Type B pancreatic cell (in vitro differentiated cells): ENCODE measurements at places on chromosomes 16 and 17. TPM values are rescaled to one million over a fixed set of nuclear protein-coding genes. Genes with fewer than 3 reads are reported as not detected.

GRCh38 chr17:45311401-45311759 lies 5.4 kb downstream of the MAP3K14 start:
- no peaks in the 10 kb centered on the region for H3K27me3 ChIP-seq
- DNase-seq = no peak
- peak overlapping the region; percentile 13 for H3K4me3 ChIP-seq
- peaks cover 14% of the 10 kb centered on the region for H3K36me3 ChIP-seq
- H3K27ac ChIP-seq = peak overlapping the region; percentile 70
- H3K4me1 ChIP-seq = peaks cover 59% of the 10 kb centered on the region

- peaks cover 39% of the 10 kb centered on the region for H3K4me1 ChIP-seq
- no peak overlapping the region for H3K4me3 ChIP-seq
- peaks cover 4% of the 10 kb centered on the region for H3K36me3 ChIP-seq
- H3K27me3 ChIP-seq = peaks cover 39% of the 10 kb centered on the region
These were observed 5.3 kb downstream of the EFNB3 start for GRCh38 chr17:7710301-7710700.

DNA sequence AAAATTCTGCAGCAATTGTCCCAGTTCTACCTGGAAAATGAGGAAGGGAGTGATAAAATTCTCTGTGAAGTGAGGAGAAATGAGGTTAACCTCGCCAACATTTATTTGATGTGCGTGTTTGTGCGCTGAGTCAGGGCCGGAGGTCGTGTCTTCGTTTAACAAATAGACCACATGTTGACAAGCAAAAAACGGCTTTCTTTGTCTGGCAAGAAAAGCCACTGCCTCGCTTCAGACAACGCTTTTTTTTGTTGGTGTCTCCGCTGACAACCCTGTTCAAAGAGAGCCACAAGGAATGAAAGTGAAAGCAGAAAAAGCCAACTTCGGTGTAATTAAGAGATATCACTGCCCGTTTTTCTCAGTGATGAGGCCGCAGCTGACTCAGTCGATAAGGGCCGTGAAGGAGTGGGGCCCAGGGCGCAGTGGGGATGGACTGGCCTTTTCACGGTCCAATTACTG lies 510.6 kb downstream of the CDH13 start:
- DNase-seq = no peak
- peaks cover 18% of the 10 kb centered on the region for H3K27me3 ChIP-seq
- peak overlapping the region; percentile 83 for H3K4me3 ChIP-seq
- H3K36me3 ChIP-seq = no peaks in the 10 kb centered on the region

SLC5A10 gene
- total RNA-seq = 0.19 TPM in 1 of 2 replicates, not detected in the other

MED1 gene
- 33.7 and 46.2 TPM in 2 replicates for total RNA-seq

PRRT2 gene
- 1.4 and 15.1 TPM in 2 replicates for total RNA-seq

DNA sequence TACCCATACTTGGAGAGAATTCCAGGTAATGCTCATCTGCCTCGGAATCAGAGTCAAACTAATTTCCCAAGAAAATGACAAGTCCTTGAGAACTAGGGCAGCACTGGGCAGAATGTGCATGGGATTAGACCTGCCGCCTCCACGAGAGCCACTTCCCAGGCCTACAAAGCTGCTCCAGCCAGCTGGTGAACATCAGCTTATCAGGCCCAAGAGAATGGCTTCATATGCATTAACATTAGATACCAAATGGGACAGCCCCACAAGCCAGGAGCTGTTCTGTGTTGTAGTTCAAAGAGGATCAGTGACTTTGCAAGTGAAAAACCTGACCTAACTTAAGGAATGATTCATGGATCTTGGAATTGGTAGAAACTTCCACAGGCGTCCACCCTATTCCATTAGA lies 203.3 kb downstream of the CYLD start:
- no peak for DNase-seq
- no peak overlapping the region for H3K27ac ChIP-seq
- H3K4me1 ChIP-seq = peaks cover 9% of the 10 kb centered on the region
- H3K36me3 ChIP-seq = no peaks in the 10 kb centered on the region

- H3K4me3 ChIP-seq = no peak overlapping the region
- no peak for DNase-seq
- H3K4me1 ChIP-seq = peaks cover 9% of the 10 kb centered on the region
- peaks cover 94% of the 10 kb centered on the region for H3K27me3 ChIP-seq
- no peak overlapping the region for H3K27ac ChIP-seq
- H3K36me3 ChIP-seq = no peaks in the 10 kb centered on the region
These were observed 6.6 kb downstream of the PRAC1 start for GRCh38 chr17:48715496-48716399.

KCNJ18 gene
- total RNA-seq = not detected in 2 replicates

DNA sequence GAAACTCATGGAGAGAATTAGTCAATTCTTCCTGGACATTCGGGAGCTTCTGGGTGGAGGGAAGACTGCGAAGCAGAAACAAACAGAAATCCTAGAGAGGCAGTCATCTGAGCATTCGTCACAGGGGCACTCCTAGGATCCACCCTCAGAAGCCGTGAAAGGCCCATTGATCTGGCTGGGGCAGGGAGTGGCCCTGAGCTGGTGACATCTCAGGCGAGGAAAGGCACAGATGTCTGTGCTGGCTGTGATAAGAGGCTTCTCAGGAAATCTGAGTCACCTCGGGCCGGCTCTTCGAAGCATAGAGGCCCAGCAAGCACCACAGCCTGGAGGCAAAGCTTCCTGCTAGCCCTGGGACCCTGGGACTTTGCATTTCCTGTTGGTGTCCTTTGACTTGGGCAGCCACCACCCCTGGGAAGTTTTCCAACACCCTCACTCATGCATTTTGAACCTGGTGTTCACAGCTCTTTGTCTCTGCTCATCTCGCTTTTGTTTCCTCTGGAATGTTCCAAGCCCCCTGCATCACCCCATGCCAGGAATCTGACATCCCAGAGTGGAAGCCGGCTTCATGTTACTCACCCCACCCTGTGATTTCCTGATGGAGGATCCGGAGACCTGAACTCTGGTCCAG lies 23.3 kb upstream of the CDRT4 start:
- no peak overlapping the region for H3K4me3 ChIP-seq
- no peaks in the 10 kb centered on the region for H3K27me3 ChIP-seq
- peak overlapping the region; percentile 75 for H3K27ac ChIP-seq
- no peak for DNase-seq

DNA sequence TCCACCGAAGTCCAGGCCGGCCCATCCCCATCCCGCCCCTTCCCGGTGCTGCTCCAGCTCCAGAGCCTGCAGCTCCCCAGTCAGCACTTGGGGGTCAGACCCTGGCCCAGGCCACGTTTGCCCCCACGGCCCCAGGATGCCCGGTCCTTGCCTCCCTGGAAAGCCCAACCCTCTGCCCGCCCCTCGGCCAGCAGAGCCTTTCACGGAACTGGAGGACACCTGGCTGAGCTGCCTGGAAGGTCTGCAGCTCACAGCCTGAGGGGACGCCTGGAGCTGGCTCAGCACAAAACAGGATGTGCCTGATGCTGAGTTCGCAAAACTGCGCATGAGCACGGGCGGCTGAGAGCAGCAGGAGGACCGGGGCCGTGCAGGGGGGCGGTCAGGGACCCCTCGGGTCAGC lies 29.7 kb upstream of the SSTR5 start:
- H3K27me3 ChIP-seq = no peaks in the 10 kb centered on the region
- peaks cover 7% of the 10 kb centered on the region for H3K4me1 ChIP-seq
- H3K4me3 ChIP-seq = no peak overlapping the region
- no peak for DNase-seq
- H3K27ac ChIP-seq = no peak overlapping the region

DNA sequence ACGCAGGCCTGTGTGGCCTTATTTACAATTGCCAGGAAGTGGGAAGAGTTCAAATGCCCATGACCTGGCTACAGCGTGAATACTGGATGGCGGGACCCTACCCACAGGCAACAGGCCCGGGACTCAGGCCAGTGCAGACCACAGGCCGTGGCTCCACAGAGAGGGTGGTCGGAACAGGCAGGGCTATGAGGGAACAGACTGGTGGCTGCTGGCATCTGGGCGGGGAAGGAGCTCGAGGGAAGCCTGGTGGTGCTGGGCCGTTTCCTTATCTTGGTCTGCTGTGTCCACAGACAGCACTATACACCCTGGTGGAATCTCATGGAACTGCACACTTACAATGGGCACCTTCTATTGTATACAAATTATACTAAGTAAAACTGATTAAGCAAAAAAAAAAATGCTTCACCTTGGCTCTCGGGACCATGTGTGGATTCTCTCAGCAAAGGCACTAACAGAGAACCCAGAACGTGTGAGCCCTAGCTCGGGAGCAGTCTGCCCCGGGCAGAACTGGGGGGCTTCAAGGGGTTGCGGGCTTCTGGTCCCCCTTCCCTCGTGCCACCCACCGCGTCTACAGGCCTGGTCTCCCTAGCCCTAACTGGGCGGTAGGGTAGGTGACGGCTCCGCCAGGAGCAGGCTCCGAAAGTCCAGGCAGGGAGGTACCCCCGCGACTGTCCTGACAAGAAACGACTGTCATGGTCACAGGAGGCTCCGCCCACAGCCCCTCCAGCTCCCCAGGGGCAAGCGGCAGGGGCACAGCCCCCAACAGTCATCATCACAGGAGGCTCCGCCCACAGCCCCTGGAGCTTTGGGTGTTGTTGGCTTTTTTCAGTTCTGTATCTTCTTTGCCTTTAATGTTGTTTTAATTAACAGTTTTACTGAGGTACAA lies 21.8 kb downstream of the CEP131 start:
- no peaks in the 10 kb centered on the region for H3K4me1 ChIP-seq
- H3K4me3 ChIP-seq = no peak overlapping the region
- DNase-seq = no peak
- no peaks in the 10 kb centered on the region for H3K27me3 ChIP-seq
- no peaks in the 10 kb centered on the region for H3K36me3 ChIP-seq

C16orf92 gene
- not detected in 2 replicates for total RNA-seq

GRCh38 chr17:43171586-43172487 lies 823 bp downstream of the NBR1 start:
- DNase-seq = no peak
- no peaks in the 10 kb centered on the region for H3K27me3 ChIP-seq
- H3K4me1 ChIP-seq = peaks cover 19% of the 10 kb centered on the region
- H3K27ac ChIP-seq = no peak overlapping the region
- peaks cover 12% of the 10 kb centered on the region for H3K36me3 ChIP-seq
- no peak overlapping the region for H3K4me3 ChIP-seq

DNA sequence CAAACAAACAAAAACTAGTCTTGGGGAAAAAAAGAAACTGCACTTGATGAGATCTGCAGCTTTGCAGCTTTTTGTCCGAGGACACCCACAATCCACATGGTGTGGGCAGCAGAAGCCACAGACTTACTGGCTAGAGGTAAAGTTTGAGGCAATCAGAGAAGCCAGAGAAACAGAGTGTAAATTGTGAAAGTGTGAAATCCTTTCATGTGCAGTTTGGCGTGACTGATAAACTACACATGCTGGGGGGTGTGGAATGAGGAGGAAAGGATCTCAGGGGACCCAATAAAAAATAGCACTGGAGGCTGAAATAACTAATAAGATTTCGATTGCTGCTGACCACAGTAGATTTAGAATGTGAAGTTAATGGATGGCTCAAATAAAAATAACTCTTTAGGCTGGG lies 42.4 kb upstream of the HOXB13 start:
- H3K4me1 ChIP-seq = no peaks in the 10 kb centered on the region
- H3K27ac ChIP-seq = no peak overlapping the region
- no peak overlapping the region for H3K4me3 ChIP-seq

DNA sequence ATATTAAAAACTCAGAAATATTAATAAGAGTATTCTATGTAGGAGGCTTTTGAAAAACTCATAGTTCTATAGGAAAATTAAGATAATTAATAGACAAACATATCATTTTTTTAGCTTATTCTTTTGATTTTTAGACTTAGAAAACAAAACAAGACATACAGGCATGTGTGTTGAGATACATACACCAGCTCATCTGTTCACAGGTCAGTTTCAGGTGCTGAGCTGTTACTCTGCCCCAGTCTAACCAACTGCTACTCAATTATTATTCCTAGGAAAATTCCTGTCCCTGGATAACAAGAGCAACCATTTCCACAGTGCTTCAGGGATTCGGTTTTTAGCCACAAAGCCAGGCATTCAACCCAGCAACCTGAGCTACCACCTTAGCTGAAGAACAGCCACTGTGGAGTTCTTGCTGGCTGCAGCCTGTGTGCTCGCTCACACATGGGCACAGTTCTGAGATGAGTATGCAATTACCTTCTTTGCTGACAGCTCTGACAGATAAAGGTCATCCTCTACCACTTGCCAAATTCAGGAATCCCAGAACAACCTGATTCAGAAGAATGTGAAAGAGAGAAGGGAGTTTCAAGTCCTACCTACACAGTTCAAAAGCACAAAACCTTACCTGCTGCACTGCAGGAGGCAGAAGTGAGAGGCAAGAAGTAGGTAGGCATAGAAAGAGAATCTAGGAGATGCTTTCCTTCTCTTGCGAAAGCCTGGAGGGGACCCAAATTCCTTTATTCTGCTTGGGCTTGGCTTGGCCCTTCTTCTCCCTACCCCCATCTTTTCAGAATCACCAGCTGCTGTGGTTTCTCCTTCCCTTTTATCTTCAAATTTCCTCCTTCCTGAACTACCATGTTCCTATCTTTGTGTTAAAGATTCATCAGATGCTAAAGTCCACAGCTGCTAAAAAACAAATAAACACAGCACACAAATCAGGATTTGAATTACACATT lies 62.7 kb downstream of the TEX2 start:
- no peaks in the 10 kb centered on the region for H3K27me3 ChIP-seq
- peaks cover 33% of the 10 kb centered on the region for H3K4me1 ChIP-seq

DPEP3 gene
- not detected in 2 replicates for total RNA-seq

DNA sequence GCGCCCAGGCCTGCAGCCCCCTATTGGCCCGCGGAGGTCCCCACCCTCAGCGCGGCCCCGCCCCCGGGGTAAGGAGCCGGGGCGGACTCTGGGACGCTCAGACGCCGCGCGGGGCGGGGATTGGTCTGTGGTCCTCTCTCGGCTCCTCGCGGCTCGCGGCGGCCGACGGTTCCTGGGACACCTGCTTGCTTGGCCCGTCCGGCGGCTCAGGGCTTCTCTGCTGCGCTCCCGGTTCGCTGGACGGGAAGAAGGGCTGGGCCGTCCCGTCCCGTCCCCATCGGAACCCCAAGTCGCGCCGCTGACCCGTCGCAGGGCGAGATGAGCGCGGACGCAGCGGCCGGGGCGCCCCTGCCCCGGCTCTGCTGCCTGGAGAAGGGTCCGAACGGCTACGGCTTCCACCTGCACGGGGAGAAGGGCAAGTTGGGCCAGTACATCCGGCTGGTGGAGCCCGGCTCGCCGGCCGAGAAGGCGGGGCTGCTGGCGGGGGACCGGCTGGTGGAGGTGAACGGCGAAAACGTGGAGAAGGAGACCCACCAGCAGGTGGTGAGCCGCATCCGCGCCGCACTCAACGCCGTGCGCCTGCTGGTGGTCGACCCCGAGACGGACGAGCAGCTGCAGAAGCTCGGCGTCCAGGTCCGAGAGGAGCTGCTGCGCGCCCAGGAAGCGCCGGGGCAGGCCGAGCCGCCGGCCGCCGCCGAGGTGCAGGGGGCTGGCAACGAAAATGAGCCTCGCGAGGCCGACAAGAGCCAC lies at the start of gene NHERF1:
Gene NHERF1, plus strand, starts transcription at position 100 of the 750 bp plus-strand sequence. Its CDS starts 219 bp downstream, at position 319.
- peaks cover 10% of the 10 kb centered on the region for H3K36me3 ChIP-seq
- H3K4me1 ChIP-seq = peaks cover 22% of the 10 kb centered on the region
- peak; percentile 97 for DNase-seq

BIRC5 gene
- total RNA-seq = 20.0 and 63.3 TPM in 2 replicates

GRCh38 chr17:41697122-41697962 lies 8.7 kb downstream of the EIF1 start:
- no peak overlapping the region for H3K4me3 ChIP-seq
- H3K4me1 ChIP-seq = peaks cover 8% of the 10 kb centered on the region
- no peak overlapping the region for H3K27ac ChIP-seq
- DNase-seq = no peak

- no peak overlapping the region for H3K4me3 ChIP-seq
- H3K36me3 ChIP-seq = peaks cover 64% of the 10 kb centered on the region
- peaks cover 8% of the 10 kb centered on the region for H3K4me1 ChIP-seq
- DNase-seq = no peak
These were observed 7.9 kb downstream of the HERPUD1 start for GRCh38 chr16:56939801-56940200.

- H3K4me3 ChIP-seq = no peak overlapping the region
- H3K27ac ChIP-seq = no peak overlapping the region
- peaks cover 15% of the 10 kb centered on the region for H3K4me1 ChIP-seq
- H3K36me3 ChIP-seq = peaks cover 29% of the 10 kb centered on the region
- no peak for DNase-seq
These were observed 144.3 kb downstream of the VPS53 start for GRCh38 chr17:570388-570787.

CLEC19A gene
- total RNA-seq = not detected in 2 replicates

GLTPD2 gene
- 4.7 and 9.8 TPM in 2 replicates for total RNA-seq
